ENCODE measurements at places on chromosomes 16 and 17. TPM values are rescaled to one million over a fixed set of nuclear protein-coding genes. Genes with fewer than 3 reads are reported as not detected.

- no peak for DNase-seq
Observed at GRCh38 chr17:82160075-82160474, 52.6 kb downstream of the CCDC57 start.

- no peak for DNase-seq
Observed at GRCh38 chr17:70661342-70662222, 492.2 kb downstream of the KCNJ2 start.

- DNase-seq: no peak
Observed at GRCh38 chr17:78129351-78130089, 965 bp upstream of the TMC6 start.

GRCh38 chr17:15048933-15049794 lies 216.0 kb downstream of the PMP22 start:
- DNase-seq: no peak

DNA sequence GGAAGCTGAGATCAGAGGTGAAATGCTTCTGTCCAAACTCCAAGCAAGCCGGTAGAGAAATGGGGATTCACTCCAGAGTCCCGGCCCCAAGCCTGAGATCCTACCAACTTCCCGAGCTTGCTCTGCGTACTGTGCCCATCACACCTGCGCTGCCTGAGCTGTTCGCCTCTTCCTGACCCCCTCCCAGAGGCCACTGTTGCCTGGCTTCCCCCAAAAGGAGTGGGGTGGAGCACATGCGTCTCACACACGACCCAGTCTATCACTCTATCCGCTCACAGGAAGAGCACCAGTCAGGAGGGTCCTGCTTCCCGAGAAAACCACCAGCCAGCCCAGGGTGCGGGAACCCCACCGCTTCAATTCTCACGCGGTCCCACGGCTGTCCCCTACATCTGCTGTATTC lies 13.5 kb upstream of the C16orf95 start:
- DNase-seq: peak; percentile 67

The NACA2 gene
- not detected for total RNA-seq

The PRPSAP2 gene
- 21.5 TPM for total RNA-seq

GRCh38 chr16:10297341-10298006 lies 88.4 kb upstream of the ATF7IP2 start:
- no peak for DNase-seq

The HSPB9 gene
- total RNA-seq: not detected

- DNase-seq: no peak
Observed at GRCh38 chr16:69435977-69436820, 11.8 kb downstream of the CYB5B start.

GRCh38 chr17:44053125-44053872 lies 13.2 kb downstream of the LSM12 start:
- peak; percentile 6 for DNase-seq

- peak; percentile 13 for DNase-seq
Observed at GRCh38 chr16:69340095-69340644, 598 bp downstream of the NIP7 start.

- DNase-seq: no peak
Observed at GRCh38 chr17:8806253-8806925, 7.2 kb upstream of the MFSD6L start.

The RAB40B gene
- total RNA-seq: 4.2 TPM

GRCh38 chr16:86030116-86030515 lies 131.2 kb downstream of the IRF8 start:
- DNase-seq: peak; percentile 22

The CARHSP1 gene
- 44.0 TPM for total RNA-seq

DNA sequence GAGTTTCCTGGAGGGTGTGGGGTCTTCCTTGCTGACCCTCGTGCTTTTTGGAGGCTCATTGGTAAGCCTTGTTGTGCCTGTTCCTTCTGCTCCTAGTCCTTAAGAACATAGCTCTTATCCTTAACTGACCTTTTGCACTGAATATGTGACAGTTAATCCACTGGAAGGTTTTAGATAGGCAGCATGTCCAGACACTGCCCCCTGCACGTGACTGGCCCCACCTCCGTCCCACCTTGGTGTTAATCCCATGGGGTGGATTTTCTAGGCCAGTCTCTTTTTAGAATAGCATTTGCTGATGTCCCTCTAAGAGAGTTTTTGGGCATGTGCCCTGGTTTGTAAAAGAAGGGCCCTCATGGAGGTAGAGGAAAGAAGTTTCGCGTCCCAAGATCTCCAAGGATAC lies 58.3 kb downstream of the RBFOX1 start:
- no peak for DNase-seq

The JUP gene
- total RNA-seq: 14.6 TPM

The TEKT1 gene
- not detected for total RNA-seq

The KRTAP3-2 gene
- total RNA-seq: not detected

- DNase-seq: no peak
Observed at GRCh38 chr16:73179705-73180331, 131.9 kb upstream of the ZFHX3 start.

DNA sequence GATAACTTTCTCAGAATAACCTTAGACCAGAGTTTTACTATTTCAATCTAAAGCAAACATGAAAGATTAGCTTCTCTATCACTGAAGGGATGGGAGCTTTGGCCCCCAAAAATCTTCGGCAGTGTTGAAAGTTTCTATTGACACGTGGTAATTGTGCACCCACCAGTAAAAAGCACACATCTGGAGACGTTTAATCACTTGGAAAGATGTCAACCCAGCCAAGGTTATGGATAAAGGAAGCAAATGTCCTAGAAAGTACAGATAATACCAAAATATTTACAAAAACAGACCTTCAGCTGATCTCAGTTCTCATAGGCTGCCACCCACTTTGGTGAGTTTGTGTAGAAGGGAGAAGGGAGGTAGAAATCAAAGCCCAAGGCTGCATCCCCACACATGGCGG lies 5.3 kb downstream of the MYCBPAP start:
- no peak for DNase-seq

DNA sequence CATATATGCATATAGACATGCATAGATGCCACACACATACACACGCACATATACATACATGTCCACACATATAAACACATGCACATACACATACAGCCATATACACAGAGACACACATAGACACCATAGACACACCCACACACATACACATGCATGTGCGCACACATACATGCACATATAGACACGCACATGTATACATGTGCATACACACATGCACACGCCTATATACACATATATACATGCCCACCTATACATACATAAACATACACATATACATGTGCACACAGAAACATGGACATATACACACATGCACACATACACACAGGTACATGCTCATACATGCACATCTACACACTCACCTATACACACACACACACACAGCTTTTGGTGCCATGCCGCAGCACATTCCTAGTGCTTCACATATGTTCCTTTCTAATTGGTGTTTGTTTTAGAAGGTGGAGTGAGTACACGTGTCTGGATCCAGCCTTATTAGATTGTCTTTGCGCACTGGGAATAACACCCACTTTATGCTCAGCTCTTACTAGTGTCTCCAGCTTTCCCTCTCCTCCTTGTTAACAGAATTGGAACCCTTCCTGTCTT lies 198.0 kb downstream of the RPTOR start:
- no peak for DNase-seq

The TAT gene
- not detected for total RNA-seq

DNA sequence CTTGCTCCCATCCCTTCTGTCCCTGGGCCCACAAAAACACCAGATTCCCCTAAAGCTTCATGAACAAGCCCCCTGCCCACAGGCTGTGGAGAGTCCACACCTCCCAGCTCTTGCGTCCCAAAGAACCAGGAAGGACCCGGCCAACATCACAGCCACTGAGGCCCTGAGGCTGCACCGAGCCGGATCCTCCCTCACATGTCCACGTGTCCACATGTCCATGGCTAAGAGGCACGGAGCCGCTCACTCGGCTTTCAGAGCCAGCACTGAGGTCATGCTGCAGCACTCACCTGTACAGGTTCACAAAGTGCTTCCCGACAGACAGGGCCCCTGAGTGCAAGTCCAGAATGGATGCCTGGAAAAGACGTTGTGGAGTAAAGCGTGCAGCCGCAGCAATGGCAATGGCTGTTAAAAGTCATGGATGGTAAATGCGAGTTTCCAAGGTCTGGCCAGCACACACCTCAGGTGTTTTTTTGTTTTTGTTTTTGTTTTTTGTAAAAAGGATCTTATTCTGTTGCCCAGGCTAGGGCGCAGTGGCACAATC lies 11.9 kb upstream of the HEXD start:
- no peak for DNase-seq

The MLKL gene
- 13.7 TPM for total RNA-seq

DNA sequence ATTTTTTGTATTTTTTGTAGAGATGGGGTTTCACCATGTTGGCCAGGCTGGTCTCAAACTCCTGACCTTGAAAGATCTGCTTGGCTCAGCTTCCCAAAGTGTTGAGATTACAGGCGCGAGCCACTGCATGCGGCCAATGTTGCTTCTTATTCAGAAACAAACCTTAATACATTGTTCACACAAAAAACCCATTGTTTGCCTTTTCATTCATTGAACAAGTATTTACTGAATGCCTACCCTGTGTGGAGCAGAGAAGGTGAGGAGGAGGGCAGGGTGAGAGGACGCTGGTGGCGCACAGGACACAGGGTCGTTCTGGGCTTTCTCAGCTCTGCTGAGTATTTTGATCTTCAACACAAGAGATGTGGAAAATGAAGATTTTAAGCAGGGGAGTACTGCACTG lies 8.0 kb upstream of the KRT23 start:
- DNase-seq: no peak

- DNase-seq: peak; percentile 85
Observed at GRCh38 chr17:48804936-48805411, 12.1 kb downstream of the TTLL6 start.

- no peak for DNase-seq
Observed at GRCh38 chr16:3032624-3033023, 4.1 kb downstream of the BICDL2 start.
